ENCODE measurements at places on chromosomes 5 and 9.

- no peak for DNase-seq
Observed at GRCh38 chr9:136412962-136413361, 2.5 kb downstream of the PMPCA start.

- DNase-seq: no peak
Observed at GRCh38 chr5:1322955-1323802, 21.7 kb downstream of the CLPTM1L start.

GRCh38 chr9:86821006-86821845 lies 126.1 kb downstream of the GAS1 start:
- DNase-seq: no peak

DNA sequence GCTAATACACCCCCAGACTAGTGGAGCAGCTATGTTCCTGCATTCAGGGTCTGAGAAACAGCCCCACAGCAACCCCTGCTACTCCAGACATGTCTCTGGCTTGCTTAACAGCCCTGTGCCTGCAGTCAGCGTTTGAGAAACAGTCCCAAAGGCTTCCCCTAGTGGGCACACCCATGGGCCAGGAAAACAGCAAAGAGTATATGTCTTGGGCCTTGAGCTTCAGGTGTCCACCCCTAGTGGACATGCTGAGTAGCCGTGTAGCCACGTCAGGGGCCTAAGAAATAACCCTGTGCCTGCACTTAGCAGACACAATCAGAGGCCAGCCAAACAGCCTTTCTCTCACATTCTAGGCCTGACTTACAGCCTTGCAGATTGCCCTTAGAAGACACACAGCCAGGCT lies 698.6 kb downstream of the PTPRD start:
- DNase-seq: no peak

- DNase-seq: no peak
Observed at GRCh38 chr5:1228120-1228519, 2.9 kb downstream of the SLC6A18 start.

DNA sequence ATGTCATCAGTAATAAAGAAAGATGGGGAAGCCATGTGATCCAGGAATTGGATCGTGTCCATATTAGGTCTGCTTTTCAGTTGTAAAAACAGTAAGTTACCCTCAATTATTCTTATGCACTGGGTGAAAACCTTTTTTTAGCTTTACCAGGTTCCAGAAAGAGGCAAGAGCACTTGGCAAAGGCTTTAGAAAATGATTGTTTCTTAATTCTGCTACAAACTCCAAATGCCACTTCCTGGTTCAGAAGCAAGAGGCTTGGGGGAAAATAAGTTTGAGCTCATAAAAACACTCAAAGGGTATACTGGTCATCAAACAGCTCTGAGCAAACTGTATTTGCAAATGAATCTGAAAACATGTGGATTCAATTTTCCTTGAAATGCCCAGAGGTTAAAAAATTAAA lies 615.6 kb downstream of the EBF1 start:
- DNase-seq: no peak

GRCh38 chr9:111783857-111784256 lies 10.9 kb downstream of the SHOC1 start:
- no peak for DNase-seq

DNA sequence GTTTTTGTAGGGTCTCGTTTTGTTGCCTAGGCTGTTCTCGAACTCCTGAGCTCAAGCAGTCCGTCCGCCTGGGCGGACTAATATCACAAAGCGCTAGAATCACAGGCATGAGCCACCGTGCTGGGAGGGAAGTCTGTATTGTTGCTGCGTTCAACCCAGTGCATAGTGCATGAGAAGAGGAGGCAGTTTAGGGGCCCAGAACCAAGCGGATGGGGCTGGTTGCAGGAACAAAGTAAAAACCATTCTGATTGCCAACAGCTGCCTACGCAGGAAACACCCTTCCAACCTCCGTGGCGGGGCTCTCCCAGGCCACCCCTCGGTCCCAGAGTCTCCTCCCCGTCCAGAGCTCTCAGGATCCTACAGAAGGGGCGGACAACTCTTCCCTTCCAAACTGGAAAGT lies 87.1 kb downstream of the ANXA2R start:
- no peak for DNase-seq

DNA sequence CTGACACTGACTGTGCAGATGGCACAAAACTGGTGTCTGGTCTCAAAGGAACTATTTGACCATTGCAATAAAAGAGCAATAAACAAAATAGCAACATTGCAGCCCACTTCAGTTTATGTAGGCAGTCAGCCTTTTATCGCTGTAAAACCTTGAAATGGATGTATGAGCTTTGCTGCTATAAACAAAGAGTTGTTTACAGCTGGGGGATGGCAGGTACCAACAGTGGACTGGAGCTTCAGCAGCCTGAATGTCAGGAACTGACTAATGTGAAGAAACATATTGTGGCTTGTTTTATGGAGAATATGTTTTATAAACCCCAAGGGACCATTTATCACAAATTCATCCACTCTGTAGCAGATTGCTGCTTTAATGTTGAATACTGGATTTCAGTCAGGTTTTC lies 78.0 kb downstream of the PTPRD start:
- no peak for DNase-seq

GRCh38 chr9:11088821-11089374 lies 476.1 kb upstream of the PTPRD start:
- no peak for DNase-seq

DNA sequence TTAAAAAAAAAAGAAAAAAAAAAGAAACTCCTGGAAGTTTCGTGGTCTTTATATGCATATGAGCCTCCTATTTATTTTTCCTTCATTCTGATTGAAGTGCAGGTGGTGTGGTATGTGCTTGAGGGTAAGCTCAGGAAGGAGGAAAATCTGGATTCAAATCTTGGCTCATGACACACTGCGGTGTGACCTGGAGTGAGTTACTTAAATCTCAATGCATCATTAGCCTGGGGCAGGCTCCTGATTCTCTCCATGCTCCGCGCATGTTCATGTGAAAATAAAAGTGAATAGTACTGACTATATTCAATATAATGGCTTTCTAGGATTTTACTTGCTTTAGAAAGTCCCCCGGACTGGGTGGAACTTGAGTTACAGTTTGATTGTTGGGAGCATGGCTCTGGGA lies 35.6 kb downstream of the PTTG1 start:
- no peak for DNase-seq

DNA sequence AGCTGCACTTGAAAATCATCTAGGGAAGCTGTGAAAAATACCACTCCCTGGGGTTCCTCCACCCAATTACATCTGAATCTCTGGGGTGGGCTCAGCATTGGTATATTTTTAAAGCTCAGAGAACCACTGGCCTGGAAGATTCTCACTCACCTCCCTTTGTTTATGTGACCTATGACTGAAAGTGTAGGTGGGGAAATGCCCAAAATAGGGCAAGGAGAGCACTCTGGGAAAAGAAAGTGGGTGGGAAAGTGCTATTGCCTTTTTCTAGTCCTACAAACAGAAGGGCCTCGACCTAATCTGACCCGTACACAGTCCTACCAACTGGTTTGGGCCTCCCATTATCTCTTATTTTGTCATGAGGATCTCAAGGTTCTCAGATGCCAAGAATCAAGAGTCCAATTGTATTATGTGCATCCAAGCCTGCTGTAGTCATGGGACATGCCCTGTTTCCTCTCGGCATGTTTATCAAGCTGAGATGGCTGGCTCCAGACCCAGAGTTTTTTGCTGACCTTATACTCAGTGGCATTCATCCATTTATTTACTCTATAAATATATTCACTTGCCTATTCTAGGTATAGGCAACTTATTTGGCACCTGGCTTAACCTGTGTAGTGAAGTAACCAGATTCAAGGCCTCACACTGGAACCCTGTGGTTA lies 483.7 kb downstream of the ENC1 start:
- no peak for DNase-seq

DNA sequence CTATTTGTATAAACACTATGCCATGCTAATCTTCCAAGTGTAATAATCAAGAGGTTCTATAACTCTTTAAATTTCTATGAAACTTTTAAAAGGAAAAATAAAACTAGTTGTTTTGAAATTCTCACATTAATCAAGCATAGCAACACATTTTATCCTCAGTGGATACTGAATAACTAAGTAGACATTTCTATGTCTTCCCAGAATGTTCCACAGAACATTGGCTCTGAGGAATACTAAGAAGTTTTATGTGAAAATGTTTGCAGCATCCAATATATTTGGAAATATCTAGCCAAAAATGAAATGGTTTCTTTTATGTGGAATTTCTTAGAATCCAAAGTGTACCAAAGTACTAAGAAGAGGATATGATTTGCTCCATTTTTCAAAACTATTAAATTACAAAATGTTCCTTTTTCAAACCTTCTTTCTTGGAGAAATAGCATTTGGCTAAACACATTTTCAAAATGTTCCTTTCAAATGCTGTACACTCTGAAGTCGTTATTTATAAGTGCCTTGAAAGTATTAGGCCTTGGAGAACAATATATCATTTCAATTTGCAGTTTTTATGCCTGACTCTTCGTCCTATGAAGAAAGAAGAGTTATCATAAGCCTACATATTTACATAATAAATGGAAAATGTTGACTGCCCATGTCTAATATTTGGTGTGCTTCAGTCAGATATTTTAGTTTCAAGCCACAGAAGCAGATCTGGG lies 175.6 kb upstream of the COX7C start:
- DNase-seq: no peak

GRCh38 chr9:33475357-33475756 lies 1.6 kb upstream of the NOL6 start:
- no peak for DNase-seq

DNA sequence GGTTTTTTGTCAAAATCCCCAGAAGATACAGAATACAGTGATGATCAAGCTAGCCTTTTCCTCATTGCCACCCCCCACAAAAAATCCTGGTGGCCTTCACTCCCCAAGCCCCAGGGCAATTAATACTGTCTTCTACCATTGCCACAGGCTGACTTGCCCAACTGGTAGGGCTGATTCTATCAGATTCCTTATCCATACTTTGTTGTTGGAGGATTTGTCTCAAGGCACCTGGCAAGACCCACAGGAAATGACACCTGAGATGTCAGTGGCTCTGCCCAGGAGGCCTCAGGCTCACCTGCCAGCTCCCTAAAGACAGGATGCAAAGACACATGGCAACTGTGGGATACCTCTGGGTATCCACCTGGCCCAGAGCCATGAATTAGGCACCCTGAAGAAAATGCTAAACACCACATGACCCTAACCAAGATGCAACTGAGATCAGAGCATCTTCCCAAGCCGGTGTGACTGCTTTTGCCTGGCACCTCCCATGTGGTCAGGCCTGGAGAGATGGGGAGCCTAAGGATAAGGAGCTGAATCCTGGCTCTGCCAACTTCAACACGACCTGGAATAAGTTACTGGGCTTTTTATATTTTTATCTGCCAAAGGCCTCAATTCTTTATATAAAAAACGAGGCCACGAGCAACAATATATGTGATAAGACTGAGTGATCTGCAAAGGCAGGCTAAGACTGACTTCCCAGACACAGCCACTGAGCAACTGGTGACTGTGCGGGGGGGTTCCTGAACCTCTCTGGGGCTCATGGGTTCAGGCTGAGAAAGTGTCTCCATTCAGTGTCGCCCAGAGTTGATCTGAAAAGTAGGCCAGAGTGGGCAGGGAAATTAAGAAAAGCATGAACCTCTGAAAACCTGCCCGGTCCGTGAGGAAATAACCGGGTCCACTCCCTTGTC lies 944 bp downstream of the ATOX1 start:
- DNase-seq: peak; percentile 36

GRCh38 chr5:56314529-56314928 lies 81.4 kb upstream of the ANKRD55 start:
- DNase-seq: no peak

GRCh38 chr9:12773562-12773961 lies 1.3 kb upstream of the LURAP1L start:
- DNase-seq: no peak

GRCh38 chr9:135923508-135923907 lies 16.2 kb upstream of the CAMSAP1 start:
- no peak for DNase-seq

DNA sequence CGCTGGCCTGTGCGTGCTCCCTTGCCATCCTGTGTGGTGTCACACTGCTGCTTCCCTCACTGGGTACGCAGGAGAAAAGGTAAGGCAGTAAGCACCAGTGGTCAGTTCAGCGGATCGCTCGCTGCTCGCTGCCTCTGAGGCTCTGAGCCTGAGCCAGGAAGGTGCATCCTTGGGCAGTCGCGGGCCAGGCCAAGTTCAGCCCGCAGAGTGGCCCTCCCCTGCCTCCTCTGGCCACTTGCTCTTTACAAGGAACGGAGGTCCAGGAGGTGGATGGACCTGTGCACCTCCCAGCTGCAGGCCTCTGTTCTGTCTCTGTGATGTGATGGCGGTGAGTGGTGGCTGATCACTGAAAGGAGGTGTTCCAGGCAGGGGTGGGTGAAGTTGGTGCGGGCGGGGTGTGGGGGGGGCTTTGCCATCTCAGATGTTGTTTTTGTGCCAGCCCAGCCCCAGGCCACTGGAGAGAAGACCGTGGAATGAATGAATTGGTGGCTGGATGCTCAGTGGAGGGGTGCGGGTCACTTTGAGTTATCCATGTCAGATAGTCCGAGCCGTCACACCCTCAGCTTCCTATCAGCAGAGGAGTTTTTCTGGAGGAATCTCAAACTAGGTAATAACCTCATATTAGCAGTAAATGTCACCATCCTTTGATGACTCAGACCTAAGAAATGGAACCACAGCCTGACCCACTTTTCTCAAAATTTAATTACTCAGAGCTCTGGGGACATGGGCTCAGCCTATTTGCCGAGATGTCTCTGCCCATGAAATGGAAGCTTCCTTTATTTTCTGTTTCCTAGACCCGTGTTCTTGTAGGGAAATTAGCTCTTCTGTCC lies 7.3 kb downstream of the COL5A1 start:
- DNase-seq: peak; percentile 67

DNA sequence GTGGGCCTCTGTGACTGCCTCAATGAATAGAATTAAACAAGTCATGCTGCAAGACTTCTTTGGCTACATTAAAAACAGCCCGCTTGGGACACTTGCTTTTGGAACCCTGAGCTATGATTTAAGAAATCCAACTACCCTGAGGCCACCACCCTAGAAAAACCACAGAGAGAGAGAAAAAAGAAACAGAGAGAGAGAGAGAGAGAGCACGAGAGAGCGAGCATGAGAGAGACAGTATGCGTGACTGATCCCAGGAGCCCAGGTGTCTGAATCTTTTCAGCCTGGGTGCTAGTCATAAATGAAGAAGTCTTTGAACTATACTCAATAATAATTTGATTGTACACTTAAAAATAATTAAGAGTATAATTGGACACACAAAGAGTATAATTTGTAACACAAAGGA lies 123.1 kb upstream of the FREM1 start:
- no peak for DNase-seq
